ENCODE measurements at places on chromosomes 3 and 15.

DNA sequence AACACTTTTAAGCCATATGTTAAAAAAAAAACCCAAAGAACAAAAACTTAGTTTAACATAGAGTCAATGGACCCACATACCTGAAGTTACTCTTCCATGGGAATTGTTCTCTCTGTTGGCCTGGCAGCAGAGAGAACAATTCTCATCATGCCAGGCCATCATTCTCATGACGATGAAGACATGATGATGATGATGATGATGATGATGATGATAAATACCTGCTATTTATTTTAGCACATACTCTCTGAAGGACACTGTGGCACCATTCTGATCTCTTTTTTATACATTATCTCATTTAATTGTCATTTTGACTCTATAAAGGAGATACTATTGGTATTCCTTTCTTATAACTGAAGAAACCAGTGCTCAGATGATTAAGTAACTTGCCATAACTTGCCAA, 366.9 kb downstream of the MFSD1 start:
- no peak for DNase-seq

- peak; percentile 38 for DNase-seq
Observed at GRCh38 chr3:107142786-107143575, 234.3 kb upstream of the CCDC54 start.

DNA sequence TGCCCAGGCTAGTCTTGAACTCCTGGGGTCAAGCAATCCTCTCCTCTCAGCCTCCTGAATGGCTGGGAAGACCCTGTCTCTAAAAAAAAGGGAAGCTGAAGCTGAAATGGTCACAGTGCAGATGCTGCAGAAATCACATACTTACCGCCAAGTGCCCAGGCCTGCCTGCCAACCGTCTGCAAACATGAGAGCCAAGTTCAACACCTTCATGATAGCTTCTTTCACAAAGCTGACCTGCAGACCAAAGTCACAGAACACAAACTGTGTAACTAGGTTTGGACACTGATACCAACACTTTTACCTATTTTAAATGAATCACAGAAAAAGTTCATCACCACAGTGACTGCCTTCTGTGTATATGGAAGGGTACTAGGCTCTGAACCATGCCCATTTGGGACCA, 22.8 kb upstream of the CYFIP1 start:
- DNase-seq: no peak

GRCh38 chr3:41031401-41031800, 167.9 kb upstream of the CTNNB1 start:
- DNase-seq: no peak

DNA sequence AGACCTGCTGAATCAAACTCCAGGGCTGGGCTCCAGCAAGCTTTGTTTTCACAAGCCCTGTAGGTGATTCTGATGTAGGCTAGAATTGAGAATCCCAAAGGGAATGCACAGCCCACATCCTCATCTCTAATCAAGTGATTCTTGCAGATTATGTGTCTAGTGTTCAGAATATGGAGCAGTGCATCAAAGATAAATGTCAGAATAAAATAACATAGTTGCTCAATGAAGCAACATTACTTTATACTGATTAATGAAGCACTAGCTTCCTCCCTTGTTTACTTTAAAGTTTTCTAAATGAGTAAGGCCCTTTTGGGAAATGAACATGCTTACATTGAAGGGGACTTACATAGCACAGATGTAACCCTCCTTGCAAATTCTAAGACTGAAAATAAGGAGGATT, 39.2 kb downstream of the NUP210 start:
- DNase-seq: no peak

DNA sequence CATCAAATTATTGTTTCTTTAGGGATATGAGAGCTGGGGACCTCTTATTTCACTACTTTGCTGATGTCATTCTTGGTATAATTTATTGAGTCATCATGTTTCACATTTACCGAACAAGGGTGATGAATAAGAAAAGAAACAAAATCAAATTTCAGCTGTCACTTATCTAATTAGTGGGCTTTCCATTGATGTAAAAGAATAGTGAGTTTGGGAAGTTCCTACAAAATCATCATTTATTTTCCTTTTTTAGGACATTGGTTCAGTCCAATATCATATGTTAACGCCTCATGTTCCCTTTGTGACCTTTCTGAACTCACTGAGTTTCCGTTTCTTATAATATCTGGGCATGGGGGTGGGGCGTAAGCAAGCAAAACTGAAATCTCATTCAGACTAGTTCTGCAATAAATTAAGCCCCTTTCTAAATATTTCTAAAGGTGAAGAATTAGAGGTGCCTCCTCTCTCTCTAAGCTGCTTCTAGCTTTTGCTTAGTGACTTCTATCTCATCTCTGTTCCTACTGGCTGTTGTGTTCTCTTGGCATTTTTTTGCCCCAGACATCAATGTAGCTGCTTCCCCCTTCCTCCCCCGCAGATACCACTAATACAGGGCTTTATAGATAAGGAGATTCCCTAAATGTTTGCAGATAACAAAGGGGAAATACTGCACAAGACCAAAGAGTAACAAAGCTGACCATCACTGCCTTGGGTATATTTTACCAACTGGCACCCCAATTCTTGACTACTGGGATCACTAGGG, 238.0 kb upstream of the CTNNB1 start:
- DNase-seq: no peak

- DNase-seq: no peak
Observed at GRCh38 chr3:13228584-13228983, 155.4 kb upstream of the IQSEC1 start.

- no peak for DNase-seq
Observed at GRCh38 chr3:167469381-167469780, 4.5 kb downstream of the SERPINI2 start.

- no peak for DNase-seq
Observed at GRCh38 chr3:30988769-30989168, 94.3 kb upstream of the GADL1 start.

- no peak for DNase-seq
Observed at GRCh38 chr3:140816372-140817195, 125.1 kb upstream of the SLC25A36 start.

GRCh38 chr3:192843119-192843518, 74.5 kb downstream of the MB21D2 start:
- no peak for DNase-seq

GRCh38 chr15:77023576-77024272, 28.8 kb downstream of the PSTPIP1 start:
- no peak for DNase-seq

GRCh38 chr3:168364967-168365366, 269.2 kb upstream of the GOLIM4 start:
- DNase-seq: no peak

DNA sequence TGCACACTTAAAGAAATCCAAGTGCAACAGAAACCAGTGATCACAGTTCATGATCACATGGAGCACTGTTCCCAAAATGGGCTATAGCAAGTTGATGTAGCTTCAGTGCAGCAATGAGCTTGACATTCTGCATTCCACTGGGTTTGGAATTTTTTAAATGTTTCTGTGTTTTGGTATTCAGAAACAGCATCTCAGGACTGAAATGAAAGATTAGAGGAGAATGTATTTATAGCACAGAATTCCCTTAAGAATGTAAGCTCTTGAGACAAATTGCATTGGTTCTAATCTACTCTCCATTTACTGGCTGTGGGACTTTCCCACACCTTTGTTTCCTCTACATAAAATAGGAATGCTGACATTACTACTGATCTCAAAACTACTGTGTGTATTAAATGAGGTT, 162.7 kb downstream of the FGF12 start:
- DNase-seq: no peak

GRCh38 chr3:49005998-49006397, 1.2 kb upstream of the WDR6 start:
- no peak for DNase-seq

DNA sequence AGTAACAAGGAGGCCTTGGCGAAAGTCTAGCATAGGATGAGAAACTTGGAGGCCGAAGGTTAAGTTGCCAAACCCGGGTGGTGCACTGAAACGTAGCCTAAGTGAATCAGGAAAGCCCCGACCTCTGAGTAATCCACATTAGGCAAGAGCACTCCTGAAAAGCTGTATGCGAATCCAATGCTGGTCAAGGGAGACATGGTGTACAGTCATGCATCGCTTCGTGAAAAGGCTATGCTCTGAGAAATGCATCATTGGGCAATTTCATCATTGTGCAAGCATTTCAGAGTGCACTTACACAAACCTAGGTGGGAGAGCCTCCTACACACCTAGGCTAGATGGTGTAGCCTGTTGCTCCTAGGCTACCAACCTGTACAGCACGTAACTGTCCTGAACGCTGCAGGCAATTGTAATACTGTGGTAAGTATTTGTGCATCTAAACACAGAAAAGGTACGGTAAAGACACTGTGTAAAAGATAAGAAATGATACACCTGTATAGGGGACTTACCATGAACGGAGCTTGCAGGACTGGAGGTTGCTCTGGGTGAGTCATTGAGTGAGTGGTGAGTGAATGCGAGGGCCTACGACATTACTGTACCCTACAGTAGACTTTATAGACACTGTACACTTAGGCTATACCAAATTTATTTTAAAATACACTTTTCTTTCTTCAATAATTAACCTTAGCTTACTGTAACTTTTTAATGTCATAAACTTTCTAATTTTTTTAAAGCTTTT, 222.5 kb downstream of the SHQ1 start:
- DNase-seq: no peak

DNA sequence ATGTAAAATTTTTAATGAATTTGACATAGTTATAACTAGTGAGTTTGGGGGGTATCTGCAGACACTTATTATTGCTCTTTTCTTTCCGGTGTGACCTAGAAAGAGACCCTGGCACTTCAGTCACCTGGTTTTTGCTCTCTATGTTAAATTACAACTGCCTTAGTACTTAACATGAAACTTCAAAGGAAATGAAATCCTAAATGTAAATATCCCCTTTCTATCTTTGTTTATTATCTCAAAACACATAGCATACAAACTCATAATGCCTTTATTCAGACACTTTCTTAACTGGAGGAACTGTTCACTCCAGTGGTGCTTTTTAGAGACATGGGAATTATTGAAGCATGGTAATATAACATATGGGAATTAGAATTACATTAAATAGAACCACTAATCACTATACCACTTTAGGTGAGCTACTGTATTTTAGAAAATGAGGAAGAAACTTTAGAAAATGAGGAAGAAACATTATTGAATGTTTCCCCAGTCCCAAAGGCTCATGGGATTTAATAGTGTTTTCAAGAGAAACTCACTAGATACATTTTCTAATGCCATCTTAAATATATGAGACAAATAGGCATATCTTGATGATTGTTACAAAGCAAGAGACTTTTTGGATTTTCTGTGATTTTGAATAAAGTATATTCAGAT, 119.5 kb upstream of the MLF1 start:
- DNase-seq: no peak

DNA sequence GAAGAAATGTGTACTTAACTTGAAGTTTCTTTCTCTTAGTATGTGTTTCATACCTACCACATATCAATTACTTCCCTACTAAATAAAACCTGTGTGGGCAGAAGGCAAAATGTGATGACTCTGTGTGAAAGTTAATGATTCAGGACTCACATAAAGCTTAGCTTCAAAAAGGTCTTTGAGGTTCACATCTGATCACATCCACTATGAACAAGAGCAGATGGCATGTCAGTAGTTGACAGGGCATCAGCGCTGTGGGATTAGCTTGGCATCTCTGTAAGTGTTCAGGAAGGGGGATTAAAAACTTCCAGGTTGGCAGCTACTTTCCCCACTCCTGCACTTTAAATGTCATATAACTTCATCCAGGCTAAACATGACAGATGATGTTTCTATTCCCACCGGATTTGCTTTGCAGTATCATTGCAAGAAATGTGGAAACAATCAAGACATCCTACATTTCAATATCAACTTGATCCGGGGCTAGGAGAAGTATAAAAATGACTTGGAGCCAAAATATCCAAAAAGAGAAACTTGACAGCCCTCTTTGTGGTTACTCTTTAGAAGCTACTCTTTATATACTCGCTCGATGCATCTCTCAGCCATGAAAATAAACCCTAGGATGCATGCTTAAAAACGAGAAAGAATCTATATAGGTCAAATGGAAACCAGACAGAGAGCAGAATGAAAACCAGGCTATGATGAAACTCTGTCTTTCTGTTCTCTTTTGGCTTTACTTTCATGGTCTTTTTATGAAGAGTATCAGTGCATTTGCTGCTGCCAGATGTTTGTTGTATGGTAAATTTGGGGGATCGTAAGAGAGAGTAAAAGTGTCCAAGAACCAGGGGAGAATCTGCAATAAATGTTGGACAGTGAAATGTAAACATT, 273.1 kb upstream of the ALCAM start:
- no peak for DNase-seq

DNA sequence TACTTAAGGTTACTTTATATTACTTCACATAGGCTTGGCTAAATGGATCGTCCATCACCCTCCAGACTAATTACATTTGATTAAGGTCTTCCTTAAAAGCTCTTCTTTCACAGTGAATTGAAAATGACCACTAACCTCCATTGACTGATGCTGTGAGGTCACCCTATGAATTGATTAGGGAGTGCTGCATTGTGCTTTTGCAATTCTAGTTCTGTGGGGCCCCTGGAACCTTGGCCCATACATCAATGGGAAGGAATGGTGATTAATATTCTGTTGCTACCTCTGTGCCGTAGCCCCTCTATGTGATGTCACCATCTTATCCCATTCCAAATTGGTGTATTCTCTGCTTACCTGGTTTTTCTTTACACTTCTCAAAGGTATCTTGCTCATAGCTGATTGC, 682.2 kb downstream of the SQOR start:
- DNase-seq: no peak

Measured in neuronal stem cell (in vitro differentiated cells).